Esophagus squamous epithelium (tissue), 5 donors: ENCODE measurements at places on chromosomes 3 and 15.
A peak's percentile ranks its signal among the peaks of the same experiment; 100 is the strongest.

DNA sequence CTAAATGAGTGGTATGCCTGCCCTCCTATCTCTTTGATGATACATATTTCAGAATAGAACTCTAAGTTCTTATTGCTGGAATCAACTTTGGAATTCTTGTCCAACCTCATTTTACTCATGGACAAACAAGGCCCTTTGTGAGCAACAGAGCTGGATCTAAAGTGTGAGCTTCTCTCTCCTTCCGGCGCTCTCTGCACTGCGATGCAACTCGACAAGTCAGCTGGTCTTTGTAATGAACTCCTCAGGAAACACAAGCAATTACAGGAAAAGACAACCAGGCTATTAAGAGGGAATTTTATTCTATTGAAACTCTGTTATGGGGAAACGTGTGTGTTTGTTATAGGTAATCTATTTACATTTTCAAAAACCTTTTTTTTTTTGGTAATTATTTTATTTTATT lies 20.3 kb upstream of the NRROS start:
- peaks cover 27% of the 10 kb centered on the region for H3K4me1 ChIP-seq

GRCh38 chr3:196186651-196187573 lies 24.3 kb downstream of the ZDHHC19 start:
- peaks cover 61% of the 10 kb centered on the region for H3K4me1 ChIP-seq
- H3K4me3 ChIP-seq, result peak overlapping the region; percentile 47
- no peak for DNase-seq
- no peaks in the 10 kb centered on the region for H3K36me3 ChIP-seq
- H3K27me3 ChIP-seq, result no peaks in the 10 kb centered on the region

DNA sequence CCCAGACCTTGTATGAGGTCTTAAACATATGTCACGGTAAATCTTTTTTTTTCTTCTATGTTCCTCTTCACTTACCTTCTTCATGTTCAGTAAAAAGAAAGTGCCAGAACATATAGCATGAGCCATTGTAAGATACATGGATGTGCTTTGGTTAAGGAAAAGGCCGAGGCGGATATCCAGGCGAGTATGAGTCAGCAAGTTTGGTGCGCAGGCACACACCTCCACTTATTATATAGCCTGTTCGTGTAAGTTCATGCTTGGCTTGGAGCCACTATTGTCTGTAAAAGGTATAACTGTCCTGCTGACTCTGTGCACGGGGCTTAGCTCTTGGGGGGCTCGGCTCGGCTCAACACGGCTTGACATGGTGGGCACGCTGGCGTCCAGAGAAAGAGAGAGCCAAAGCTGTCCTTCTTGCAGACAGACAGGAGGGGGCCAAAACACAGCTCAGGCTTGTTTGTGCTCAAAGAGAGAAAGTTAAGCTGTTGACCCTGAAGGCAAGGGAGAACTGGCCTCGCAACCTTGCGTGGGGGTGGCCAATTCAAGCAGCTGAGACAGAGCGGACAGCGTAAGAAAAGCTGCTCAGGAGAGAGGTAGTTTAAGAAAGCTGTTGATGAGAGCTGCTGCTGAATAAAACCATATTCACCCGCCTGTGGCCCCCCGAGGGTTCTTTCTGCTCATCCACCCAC lies 251.2 kb downstream of the SLC9A9 start:
- DNase-seq, result no peak
- H3K27me3 ChIP-seq, result no peaks in the 10 kb centered on the region
- H3K36me3 ChIP-seq, result peaks cover 4% of the 10 kb centered on the region
- no peak overlapping the region for H3K4me3 ChIP-seq
- no peak overlapping the region for H3K27ac ChIP-seq
- no peaks in the 10 kb centered on the region for H3K4me1 ChIP-seq

- no peak overlapping the region for H3K4me3 ChIP-seq
- no peak overlapping the region for H3K27ac ChIP-seq
- no peaks in the 10 kb centered on the region for H3K36me3 ChIP-seq
- H3K27me3 ChIP-seq, result no peaks in the 10 kb centered on the region
- H3K4me1 ChIP-seq, result peaks cover 25% of the 10 kb centered on the region
Measured at GRCh38 chr3:172694573-172695246, 16.2 kb downstream of the NCEH1 start.

DNA sequence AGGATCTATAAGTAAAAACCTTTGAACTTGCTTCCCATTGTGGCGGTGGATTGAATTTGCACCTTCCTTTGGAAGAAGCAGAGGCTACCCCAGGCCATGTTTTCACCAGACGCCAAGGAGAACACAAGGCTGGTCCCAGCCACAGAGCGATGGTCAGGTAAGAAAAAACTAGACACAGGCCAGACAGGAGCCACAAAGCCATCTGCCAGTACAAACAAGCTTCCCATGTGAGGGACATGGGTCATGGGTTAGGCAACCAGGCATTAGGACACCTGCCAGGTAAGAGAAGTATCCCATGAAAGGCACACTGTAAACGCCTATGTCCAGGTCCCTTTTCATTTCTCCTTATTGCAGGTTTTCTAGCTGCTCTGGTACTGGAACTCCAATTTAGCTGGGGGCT lies 190.2 kb downstream of the KLF13 start:
- H3K4me3 ChIP-seq, result no peak overlapping the region
- H3K27ac ChIP-seq, result no peak overlapping the region
- H3K27me3 ChIP-seq, result no peaks in the 10 kb centered on the region
- H3K36me3 ChIP-seq, result no peaks in the 10 kb centered on the region

DNA sequence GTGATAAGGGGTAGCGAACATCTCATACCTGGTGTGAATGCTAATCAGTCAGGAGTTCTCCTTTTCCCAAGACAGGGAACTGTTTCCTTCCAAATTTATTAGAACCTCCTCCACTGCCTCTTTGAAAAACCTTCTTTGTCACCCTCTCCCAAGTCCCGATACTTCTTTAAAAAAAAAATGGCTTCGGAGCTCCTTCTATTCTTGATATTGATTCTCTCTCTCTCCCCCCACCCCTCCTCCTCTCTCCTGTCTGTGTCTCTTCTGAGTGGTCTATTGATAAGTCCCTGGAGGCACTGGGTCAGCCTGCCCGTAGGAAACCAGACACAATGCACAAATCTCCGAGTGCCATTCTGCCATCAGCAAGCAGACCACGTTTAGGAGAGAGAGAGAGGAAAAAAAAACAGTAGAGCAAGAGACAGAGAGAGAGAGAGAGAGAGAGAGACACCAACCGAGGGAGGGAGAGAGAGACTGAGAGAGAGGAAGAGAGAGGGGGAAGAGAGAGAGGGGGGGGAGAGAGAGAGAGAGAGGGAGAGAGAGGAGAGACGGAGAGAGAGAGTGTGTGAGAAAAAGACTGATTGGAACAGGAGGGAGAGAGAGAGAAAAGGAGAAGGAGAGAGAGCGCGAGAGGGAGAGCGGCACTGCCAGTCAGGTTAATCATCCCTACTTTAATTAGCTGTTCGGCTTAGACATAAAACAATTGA lies 160.9 kb downstream of the TIGIT start:
- no peak for DNase-seq
- H3K36me3 ChIP-seq, result no peaks in the 10 kb centered on the region
- H3K27ac ChIP-seq, result peak overlapping the region; percentile 66
- peaks cover 38% of the 10 kb centered on the region for H3K4me1 ChIP-seq
- H3K4me3 ChIP-seq, result peak overlapping the region; percentile 44

DNA sequence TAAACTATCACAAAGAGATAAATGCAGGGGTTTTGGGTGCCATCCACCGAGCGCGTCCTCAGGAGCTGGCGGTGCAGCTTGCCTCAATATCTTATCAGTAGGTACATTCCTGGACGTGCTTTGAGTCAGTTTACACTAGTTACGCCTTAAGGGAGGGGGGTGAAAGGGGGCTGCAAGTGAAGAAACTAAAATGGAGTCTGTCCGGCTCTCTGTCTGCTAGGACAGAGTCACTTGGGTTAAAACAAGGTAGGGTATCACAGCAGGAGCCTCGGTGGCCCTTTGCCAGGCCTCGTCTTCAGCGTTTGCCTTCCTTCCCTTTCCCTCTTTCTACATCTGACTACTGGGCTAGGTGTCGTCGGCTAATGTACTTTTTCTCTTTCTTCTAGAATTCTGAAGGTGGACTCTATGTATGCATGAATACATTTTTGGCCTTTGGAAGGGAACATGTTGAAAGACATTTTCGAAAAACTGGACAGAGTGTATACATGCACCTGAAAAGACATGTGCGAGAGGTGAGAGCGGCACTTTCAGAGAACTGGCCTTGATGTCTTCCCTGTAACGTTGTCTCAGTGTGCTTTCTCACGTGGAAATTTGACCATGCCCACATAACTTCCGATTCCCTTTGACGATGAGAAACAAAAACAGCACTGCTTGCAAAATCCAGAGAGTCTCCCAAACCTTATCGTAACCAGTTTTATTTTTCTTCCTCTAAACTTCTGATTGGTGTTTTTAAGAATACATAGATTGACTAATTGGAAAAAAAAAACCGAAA lies 28.8 kb downstream of the USP13 start:
- no peak overlapping the region for H3K4me3 ChIP-seq
- H3K27ac ChIP-seq, result no peak overlapping the region

- H3K36me3 ChIP-seq, result no peaks in the 10 kb centered on the region
- no peak overlapping the region for H3K4me3 ChIP-seq
- DNase-seq, result no peak
- H3K27ac ChIP-seq, result no peak overlapping the region
- no peaks in the 10 kb centered on the region for H3K27me3 ChIP-seq
- H3K4me1 ChIP-seq, result no peaks in the 10 kb centered on the region
Measured at GRCh38 chr3:17939157-17939556, 196.7 kb upstream of the TBC1D5 start.

DNA sequence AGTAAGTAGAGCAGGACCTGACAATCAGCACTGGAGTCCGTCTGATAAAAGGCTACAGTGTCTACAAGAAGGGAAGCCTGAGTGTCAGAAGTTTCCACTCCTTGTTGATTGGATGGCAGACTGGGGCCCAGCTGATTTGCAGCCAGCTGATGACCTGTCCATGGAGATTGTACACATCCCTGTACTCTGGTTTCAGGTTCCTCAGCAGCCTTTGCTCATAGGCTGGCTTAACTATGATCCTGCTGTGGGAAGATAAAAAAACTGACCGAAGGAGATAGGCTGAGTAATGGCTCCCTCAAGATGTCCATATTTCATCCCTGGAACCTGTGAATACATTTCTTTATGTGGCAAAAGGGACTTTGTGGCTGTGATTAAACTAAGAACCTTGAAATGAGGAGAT lies 11.7 kb upstream of the LACTB start:
- H3K36me3 ChIP-seq, result no peaks in the 10 kb centered on the region
- H3K4me1 ChIP-seq, result no peaks in the 10 kb centered on the region
- H3K27me3 ChIP-seq, result no peaks in the 10 kb centered on the region
- DNase-seq, result no peak
- H3K4me3 ChIP-seq, result no peak overlapping the region
- H3K27ac ChIP-seq, result no peak overlapping the region

GRCh38 chr15:68618908-68619698 lies 40.3 kb downstream of the CORO2B start:
- no peak for DNase-seq
- no peaks in the 10 kb centered on the region for H3K4me1 ChIP-seq
- peaks cover 22% of the 10 kb centered on the region for H3K27me3 ChIP-seq
- no peaks in the 10 kb centered on the region for H3K36me3 ChIP-seq

DNA sequence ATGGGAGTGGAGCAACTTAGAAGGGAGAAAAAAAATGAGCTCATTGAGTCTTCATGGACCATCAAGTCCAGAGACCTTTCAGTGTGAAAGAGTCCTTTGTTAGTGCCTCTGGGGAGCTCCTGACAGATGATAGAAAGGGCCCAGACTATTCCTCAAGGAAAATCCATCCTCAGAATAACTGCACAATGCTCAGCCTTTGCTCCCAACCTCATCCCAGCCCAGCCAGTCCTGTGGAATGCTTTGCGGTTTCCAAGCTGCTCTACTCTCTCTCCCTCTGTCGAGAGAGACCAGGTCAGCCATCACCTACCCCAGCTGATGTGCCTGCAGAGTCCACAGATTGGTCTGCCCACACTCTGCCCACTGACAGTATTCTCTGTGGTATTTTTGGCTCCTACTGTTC lies 406.2 kb downstream of the MFSD1 start:
- DNase-seq, result no peak
- no peak overlapping the region for H3K27ac ChIP-seq
- no peak overlapping the region for H3K4me3 ChIP-seq
- H3K27me3 ChIP-seq, result no peaks in the 10 kb centered on the region

- H3K27me3 ChIP-seq, result no peaks in the 10 kb centered on the region
- peak overlapping the region; percentile 74 for H3K4me3 ChIP-seq
- peaks cover 24% of the 10 kb centered on the region for H3K4me1 ChIP-seq
- peak overlapping the region; percentile 96 for H3K27ac ChIP-seq
Measured at GRCh38 chr15:56732135-56732885, 999 bp downstream of the ZNF280D start.

DNA sequence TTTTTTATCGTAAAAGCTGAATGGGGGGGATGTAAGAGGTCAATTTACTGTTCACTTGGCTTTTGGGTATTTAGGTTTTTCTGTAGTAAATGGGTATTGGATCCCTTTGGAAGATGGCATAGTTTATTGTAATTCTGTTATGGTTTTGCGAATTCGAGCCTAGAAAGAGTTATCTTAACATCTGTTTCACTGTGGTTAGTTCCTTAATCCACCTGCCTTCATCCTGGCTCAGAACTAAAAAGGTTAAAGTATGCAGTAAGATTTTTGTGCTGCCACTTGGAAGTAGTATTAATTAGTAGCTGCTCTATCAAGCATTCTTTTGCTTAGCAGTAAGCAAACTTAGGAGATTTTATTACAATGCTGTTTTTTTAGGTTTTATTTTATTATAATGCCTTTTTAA lies 62.4 kb downstream of the ARIH1 start:
- no peaks in the 10 kb centered on the region for H3K36me3 ChIP-seq
- no peaks in the 10 kb centered on the region for H3K27me3 ChIP-seq
- H3K27ac ChIP-seq, result no peak overlapping the region

- H3K27ac ChIP-seq, result no peak overlapping the region
- no peak for DNase-seq
- no peak overlapping the region for H3K4me3 ChIP-seq
- no peaks in the 10 kb centered on the region for H3K36me3 ChIP-seq
- H3K4me1 ChIP-seq, result no peaks in the 10 kb centered on the region
Measured at GRCh38 chr3:155763870-155764463, 19.1 kb upstream of the PLCH1 start.

GRCh38 chr3:142577696-142578328 lies 721 bp downstream of the ATR start:
- no peaks in the 10 kb centered on the region for H3K36me3 ChIP-seq
- peaks cover 46% of the 10 kb centered on the region for H3K4me1 ChIP-seq

DNA sequence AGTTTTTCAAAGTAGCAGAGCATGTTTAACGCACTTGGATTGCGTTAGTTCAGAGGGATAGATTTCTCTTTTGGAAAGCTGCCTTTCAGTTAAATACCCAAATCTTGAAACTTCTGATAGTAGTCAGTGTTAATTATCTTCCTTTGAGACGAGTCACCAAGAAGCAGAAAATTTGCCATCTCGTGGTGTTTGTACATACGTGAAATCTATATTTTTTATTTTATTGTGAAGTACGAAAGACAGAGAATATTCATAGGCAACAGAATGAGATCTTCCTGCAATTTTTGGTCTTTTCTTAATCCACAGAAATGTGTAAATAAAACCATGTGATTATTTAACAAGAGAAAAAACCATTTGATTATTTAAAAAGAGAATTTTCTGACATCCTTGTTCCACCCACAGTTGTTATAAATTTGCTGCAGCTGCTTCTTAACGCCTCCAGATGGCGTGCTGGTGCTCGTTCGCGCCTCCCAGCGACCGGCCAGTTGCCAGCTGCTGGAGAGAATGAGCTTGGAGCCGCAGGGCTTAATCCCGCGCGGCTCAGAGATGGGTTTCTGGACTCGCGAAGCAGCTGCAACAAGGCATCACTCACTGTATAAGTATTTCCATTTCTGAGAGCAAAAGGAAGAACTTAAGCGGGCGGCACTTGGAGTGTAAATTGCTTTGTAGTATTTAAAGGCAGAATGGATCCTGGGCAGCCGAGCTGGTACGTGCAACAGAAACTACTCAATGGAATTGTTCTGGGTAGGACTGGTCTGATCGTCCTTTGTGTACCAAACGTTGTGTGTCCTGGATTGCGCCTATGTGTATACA lies 10.5 kb upstream of the SLITRK3 start:
- H3K4me1 ChIP-seq, result no peaks in the 10 kb centered on the region
- H3K27ac ChIP-seq, result no peak overlapping the region
- no peaks in the 10 kb centered on the region for H3K36me3 ChIP-seq
- no peaks in the 10 kb centered on the region for H3K27me3 ChIP-seq
- H3K4me3 ChIP-seq, result peak overlapping the region; percentile 61
